LHCN-M2 (cell line): ENCODE measurements at places on chromosomes 2 and 18.
A peak's percentile ranks its signal among the peaks of the same experiment; 100 is the strongest.

GRCh38 chr2:69659941-69660483 is 16.5 kb upstream of the AAK1 start:
- DNase-seq = no peak

DNA sequence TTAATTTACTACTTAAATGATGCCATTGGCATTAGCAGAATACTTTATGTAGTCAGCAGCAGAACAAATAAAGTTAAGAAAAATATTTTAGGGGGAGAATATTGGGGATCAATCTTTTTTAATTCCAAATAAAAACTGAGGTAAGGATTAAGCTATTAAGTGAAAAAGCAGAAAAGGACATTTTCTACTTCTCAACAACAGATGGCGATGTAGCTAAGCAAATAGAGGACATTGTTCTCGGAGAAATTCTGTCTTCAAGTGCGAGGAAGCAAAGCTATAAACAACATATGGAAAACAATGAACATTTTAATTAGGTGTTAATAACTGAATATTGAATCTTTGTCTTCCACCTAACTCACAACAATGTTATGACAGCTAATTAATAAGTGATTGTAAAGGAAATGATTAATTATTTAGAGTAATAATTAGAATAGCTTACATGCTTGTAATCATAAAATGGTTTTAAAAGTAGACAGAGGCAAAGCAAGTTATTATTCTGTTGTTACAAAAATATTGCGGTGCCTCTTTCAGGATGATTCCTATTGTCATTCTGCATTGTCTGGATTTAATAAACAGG is 32.9 kb upstream of the CCDC93 start:
- peak; percentile 46 for DNase-seq

DNA sequence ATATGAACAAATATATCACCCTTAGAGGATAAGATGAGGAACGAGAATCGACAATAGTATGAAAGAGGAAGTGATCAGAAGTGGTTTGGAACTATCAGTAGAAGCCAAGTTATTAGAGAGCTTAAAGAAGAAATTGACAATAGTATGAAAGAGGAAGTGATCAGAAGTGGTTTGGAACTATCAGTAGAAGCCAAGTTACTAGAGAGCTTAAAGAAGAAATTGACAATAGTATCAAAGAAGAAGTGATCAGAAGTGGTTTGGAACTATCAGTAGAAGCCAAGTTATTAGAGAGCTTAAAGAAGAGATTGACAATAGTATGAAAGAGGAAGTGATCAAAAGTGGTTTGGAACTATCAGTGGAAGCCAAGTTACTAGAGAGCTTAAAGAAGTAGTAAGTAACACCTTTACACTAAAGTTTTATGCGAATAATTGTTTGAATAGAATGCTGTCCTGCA is 175.5 kb downstream of the ZNF407 start:
- DNase-seq = no peak

- no peak for DNase-seq
Measured at GRCh38 chr2:133655610-133656009, 87.3 kb upstream of the NCKAP5 start.

DNA sequence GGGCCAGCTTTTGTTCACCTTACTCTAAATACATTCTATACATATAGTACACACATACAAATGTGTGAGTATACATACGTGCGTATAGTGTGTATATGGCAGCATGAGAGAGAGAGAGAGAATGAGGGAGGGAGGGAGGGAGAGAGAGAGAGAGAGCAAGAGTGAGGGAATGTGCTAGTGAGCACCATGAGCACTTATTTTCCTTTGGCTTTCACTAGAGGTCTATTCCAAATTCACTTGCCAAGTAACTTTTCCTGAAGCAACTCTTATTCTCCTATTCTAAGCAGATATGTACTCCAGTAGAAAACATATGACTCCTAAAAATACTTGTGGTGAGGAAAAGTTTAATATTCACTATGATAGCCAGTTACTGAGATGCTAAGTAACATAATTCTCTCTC is 85.7 kb downstream of the COBLL1 start:
- no peak for DNase-seq

DNA sequence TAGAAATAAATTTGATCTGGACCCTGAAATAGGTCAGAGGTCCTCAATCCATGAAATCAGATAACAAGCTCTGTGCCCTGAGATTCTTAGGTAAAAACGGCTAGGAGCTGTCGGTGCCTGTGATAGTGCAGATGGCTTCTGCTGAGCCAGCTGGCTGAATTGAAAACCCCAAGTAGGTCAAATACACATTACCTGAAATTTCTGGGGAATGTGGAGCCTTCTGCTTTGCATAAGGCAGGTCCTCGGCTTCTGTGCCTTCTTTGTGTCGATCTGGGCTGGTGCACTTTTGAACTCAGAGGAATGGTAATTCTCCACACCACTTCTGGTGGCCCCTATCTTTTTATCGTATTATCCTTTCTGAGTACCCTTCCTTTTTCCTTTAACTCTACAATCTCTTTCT is 66.6 kb downstream of the CNTNAP5 start:
- no peak for DNase-seq

DNA sequence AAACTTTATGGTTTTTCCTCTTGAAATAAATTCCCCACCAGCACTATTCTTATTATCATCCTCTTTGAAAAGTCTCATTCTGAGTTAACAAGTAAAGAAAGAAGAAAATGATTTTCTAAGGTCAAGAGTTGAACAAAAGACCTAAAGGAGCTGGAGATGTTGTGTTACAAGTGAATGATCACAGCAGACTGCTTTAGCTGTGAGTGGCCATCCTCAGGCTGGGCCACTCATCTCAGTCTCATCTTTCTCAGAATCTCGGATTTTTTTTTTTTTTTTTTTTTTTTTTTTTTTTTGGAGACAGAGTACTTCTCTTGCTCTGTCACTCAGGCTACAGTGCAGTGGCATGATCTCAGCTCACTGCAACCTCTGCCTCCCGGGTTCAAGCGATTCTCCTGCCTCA is 133.3 kb downstream of the CDH2 start:
- no peak for DNase-seq

DNA sequence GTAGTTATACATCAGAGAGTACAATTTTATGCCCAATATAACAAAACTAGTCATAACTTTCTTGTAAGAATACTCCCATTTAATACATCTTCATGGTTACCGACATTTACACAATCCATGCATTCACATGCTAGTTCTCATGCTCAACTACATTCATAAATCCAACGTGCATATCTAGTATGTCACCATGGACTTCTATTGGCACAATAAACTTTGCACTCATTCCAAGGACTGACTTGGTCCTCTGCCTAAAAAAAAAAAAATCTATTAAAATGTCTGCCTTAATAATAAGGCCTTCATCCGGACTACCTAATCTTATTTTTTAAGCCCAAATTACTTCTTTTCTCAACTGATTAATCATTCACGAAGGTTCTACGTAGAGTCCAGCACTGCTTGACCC is 107.8 kb upstream of the PGAP1 start:
- no peak for DNase-seq

GRCh38 chr2:177711483-177712265 is 319.1 kb downstream of the AGPS start:
- no peak for DNase-seq

DNA sequence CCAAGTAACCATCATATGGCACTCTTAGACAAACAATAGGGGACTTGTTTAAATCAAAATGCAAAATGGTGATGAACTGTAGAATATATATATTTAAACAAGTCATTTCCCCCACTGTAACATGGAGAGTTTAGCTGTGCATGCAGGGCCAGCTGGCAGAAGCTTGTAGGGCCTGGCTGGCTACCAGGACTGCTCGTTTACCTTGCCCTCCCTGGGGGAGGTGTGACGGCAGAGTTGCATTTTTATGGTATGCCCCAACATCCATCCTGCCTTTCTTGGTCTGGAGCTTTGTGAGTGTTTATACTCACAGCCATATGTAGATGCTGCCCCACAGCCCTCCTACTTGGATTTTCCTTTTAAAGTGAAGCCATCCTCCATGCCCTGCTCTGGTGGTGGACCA is 101.7 kb upstream of the ZFP36L2 start:
- DNase-seq = no peak

GRCh38 chr2:138846216-138846821 is 66.1 kb upstream of the NXPH2 start:
- peak; percentile 28 for DNase-seq

- no peak for DNase-seq
Measured at GRCh38 chr2:37779611-37780386, 108.4 kb upstream of the CDC42EP3 start.

GRCh38 chr2:99708231-99708630 is 218.4 kb upstream of the REV1 start:
- DNase-seq = no peak

GRCh38 chr2:45153121-45153520 is 143.9 kb upstream of the SIX2 start:
- no peak for DNase-seq

DNA sequence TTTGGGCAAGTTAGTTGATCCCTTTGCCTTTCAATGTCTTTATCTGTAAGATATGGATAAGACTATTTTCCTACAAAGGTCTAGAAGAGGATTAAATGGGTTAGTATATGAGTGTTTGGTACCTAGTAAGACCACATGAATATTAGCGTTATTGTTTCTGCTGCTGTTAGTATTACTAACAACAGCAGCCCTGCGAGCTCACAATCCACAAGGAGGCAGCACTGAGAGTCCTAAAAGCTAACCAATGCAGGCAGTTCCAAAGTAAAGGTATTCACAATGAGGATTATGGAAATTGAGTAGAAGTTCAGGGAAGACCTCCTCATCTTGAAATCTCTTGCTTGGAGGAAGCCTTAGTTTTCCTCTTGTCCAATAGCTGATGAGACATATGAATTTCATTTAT is 248.9 kb downstream of the TDRD15 start:
- no peak for DNase-seq

DNA sequence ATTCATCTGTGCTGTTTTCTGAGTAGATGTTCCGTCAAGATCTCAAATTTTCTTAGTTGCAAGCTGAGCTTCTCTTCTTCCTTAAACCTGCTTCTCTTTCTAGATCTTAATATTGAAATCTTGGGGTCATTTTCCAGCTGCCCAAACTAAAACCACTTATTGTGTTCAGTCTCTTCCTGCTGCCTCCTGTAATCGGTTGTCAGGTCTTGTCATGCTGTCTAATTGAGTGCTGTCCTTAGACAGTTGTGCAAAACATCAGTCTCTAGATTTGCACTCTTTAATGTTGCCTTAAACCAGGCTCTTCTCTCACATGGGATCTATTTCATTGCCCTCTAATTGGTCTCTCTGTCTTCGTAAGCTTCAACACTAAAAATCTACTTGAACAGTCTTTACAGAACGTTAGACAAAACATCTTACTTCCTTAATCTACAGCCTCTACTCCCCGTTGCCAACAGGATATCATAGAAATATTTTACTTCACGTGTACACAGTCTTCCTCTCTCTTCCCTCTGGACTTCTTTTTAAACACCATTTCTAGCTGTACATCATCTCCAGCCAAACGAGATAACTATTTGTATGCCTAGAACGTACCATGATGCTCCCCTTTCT is 34.9 kb downstream of the GPD2 start:
- DNase-seq = no peak

DNA sequence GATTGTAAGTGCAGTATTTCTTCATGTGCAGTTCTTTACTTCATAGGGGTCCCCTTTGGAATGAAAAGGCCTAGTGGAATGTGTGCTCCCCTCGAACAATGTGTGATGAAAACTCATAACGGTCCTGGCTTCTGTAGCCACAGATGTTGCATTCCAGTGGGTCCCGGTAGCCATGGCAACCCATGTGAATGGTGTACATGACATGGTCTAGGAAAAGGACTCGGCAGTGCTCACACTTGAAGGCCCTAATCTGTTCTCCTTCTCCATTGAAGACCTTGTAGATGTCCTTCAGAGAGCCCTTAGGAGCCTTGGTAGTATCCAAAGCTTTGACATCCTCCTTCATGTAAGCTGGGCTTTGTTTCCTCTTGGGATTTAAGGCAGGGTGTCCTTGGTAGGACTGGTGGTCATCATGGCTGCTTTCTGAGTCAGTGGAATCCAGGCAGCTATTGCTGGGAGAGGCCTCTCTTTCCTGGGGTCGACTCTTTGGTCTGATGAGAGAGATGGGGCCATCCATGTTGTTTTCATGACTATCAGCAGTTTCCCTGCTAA is 144.0 kb downstream of the IKZF2 start:
- DNase-seq = peak; percentile 37

DNA sequence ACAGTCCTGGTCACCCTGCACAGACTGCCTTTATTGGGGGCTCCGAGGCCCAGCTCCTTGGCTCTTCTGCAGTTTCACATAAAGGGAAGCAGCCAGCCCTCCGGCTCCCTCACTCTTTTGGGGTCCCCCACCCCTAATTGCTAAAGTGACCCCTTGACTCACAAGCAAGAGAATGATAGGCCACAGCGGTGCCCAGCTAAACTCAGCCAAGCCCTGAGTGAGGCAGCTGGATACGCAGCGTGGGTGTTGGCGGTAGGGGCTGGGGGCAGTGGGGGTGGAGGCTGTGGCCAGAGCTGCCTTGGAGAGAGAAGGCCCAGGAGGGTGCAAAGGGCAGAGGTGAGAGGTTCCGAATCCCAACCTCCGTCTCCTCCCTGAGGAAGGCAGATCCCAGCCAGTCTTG is 25.5 kb upstream of the ALPP start:
- no peak for DNase-seq

- no peak for DNase-seq
Measured at GRCh38 chr2:227397562-227397961, 9.8 kb upstream of the SCYGR1 start.

- no peak for DNase-seq
Measured at GRCh38 chr2:128473175-128474035, 154.7 kb upstream of the HS6ST1 start.

GRCh38 chr2:205175831-205176230 is 506.5 kb upstream of the NRP2 start:
- DNase-seq = no peak

DNA sequence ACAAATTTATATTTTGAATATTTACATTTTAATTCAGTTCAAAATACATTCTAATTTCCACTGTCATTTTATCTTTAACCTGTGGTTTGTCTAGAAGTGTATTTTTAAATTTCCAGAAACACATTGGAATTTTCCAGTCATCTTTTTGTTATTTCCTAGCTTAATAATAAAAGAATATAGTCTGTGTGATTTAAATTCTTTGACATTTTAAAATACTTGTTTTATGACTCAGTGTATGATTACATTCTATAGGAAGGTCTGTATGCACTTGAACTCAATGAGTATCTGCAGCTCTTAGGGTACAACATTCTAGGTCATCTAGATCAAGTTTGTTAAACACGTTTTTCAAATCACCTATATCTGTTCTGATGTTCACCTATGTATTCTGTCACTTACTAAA is 88.3 kb upstream of the MBOAT2 start:
- DNase-seq = no peak

DNA sequence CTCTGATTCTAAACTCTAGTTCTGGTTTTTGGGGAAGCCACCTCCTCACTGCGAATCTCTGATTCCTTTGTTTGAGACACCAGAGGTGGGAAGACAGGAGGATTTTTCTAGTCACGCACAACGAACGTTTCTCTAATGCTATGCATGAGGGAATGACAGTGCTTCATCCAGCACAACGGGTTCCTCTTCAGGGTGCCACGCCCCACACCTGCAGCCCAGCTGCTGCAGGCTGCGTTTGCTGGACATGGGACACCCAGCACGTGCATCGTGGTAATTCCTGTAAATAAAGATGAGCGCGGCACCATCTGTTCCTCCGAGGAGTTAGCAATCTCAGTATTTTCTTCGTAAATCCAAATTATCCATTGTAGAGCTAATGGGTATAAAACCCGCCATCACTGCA is 37.5 kb upstream of the TPO start:
- no peak for DNase-seq
